ENCODE measurements at places on chromosomes 2 and 18.

- no peak for DNase-seq
Measured at GRCh38 chr2:135203944-135204343, 151.9 kb downstream of the RAB3GAP1 start.

DNA sequence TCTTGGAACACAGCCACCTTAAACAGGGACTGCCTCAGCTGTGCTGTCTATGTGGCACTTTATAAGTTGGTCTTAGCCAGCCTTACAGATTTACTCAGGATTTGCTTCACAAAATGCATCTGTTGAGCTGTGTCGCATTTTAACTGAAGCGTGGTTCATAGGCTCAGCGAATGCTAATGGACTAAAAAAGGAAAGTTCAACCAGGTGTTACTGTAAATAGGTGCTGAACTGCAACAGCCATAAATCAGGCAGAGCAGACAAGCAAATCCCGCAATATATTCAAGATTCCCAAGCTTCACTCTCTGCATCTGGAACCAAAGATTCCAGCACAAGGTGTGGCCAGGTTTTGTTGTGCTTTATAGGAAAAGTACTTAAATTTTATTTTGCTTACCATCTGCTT lies 130.0 kb downstream of the EPHA4 start:
- DNase-seq, result no peak

DNA sequence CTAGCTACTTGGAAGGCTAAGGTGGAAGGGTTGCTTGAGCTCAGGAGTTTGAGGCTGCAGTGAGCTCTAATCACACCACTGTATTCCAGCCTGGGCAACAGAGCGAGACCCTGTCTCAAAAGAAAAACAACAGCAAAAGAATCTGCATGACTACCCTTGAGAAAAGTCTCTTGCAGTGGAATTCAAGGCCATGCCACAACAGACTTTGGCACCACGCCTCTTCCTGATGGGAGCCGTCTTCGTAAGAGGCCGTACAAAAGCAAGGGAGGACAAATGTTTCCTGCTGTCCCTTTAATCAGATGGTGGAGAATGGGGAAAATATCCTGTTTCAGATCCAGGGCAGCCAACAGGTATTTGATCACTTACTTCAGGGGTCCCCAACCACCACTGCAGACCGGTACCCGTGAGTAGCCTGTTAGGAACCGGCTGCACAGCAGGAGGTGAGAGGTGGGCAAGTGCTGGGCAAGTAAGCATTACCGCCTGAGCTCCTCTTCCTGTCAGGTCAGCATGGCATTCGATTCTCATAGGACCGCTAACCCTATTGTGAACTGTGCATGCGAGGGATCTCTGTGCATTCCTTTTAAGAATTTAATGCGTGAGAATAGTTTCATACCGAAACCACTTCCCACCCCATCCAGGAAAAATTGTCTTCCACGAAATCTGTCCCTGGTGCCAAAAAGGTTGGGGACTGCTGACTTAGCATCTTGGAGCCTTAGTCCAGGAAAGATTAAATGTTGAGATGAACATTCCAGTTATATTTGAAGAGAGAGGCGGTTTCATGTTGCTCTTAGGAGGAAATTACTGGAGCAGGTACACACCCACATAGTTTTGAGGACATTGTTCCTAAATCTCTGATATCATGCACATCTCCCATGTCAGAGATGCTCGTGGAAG lies 94.4 kb upstream of the XPO1 start:
- no peak for DNase-seq

- DNase-seq, result no peak
Measured at GRCh38 chr2:38722271-38723061, 28.7 kb downstream of the SRSF7 start.

DNA sequence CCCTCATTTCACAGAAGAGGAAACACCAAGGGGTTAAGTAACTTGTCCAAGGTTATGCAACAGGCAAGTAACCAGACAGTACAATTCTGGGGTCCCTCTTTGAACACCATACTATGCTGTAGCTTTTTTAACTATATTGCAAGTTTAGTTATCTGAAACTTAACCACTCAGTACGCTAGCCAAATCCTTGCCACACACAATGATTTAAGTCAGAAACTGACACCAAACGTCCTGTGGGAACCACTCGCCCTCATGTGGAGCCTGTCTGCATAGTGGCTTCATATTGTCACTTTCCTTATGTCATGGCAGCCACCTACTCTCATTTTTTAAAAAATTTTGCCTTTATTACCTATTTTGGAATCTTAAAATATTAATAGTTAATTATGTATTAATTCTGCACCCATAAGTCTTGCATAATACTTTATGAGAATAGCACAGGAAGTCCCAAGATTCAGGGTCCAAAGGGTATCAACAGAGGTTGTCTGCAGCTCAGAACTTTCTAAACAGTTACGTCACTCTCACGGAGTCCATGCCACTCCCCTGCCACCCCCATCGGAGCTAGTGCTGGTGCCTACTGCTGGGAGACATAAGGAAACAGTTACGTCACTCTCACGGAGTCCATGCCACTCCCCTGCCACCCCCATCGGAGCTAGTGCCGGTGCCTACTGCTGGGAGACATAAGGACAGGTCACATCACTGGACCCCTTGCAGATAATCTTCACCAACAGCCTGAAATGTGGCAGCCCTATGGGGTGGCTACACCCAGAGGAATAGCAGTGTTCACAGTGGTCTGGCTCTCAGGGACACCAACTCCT lies 99.0 kb downstream of the L3MBTL4 start:
- DNase-seq, result no peak

DNA sequence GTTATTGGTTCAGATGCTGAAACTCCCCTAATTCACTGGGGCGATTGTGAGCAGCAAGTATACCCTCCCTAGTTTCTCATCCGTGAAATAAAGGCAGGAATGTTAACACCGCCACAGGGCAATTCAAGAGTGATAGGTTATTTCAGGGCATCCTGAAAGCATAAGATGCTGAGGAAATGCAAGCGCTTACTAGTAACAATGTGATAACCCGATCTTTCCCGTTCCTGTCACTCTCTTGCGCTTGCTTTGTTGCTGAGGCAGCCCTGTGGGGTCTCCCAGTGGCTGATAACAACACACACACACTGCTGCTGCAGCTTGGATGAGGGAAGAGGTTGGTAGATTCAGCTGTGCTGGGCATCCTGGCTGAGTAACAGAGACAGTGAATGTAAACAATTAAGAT lies 259.3 kb downstream of the AGPS start:
- no peak for DNase-seq

- DNase-seq, result no peak
Measured at GRCh38 chr18:50805732-50806131, 14.1 kb downstream of the MRO start.

DNA sequence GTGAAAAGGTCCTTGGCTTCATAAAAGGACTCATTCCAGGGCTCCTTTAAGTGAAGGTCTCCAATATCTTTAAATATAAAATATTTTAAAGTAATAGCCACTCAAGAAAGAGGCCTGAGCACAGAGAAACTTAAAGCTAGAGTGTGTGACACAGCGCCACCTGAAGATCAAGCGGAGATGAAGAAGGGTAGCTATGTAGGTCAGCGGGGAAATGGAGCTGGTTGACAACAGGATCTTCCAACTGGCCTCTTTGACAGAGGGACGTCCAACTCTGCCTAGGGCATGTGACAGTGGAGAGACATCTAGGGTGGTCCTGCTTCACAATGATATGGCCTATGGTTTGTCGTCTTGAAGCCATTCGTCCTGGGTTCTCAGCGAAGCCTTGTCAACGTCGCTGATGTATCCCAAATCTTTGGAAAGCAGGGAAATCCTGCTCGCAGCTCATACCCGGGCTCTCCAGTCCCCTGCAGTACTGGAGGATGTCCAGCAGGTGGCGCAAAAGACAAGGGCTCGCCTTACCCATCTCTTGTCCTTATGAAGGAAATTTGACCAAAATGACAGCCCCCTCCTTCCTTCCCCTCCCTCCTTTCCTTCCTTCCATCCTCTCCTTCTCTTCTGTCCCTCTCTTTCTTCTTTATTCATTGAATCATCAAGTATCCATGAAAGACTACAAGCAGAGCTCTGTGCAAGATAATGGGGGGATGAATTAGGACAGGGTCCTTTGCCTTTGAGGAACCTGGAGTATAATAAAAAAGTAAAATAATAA lies 59.6 kb downstream of the LONRF2 start:
- DNase-seq, result peak; percentile 72

DNA sequence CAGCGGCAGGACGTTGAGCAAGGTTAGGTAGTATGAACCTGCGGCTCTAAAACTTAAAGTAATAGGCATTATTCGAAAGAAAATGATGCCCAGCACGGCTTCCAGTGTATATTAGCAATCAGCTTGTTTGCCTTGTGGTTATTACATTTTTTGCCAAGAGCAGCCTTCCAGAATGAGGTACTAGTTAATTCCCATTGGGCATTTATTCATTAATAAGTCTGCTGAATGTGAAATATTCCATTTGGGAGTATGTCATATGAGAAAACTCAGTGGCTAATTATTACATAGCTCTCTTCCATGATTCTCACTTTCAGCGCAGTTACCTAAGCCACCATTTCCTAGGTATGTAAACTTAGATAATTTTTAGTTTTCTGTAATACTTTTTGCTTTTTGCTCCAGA lies 12.9 kb downstream of the CRIM1 start:
- DNase-seq, result no peak

DNA sequence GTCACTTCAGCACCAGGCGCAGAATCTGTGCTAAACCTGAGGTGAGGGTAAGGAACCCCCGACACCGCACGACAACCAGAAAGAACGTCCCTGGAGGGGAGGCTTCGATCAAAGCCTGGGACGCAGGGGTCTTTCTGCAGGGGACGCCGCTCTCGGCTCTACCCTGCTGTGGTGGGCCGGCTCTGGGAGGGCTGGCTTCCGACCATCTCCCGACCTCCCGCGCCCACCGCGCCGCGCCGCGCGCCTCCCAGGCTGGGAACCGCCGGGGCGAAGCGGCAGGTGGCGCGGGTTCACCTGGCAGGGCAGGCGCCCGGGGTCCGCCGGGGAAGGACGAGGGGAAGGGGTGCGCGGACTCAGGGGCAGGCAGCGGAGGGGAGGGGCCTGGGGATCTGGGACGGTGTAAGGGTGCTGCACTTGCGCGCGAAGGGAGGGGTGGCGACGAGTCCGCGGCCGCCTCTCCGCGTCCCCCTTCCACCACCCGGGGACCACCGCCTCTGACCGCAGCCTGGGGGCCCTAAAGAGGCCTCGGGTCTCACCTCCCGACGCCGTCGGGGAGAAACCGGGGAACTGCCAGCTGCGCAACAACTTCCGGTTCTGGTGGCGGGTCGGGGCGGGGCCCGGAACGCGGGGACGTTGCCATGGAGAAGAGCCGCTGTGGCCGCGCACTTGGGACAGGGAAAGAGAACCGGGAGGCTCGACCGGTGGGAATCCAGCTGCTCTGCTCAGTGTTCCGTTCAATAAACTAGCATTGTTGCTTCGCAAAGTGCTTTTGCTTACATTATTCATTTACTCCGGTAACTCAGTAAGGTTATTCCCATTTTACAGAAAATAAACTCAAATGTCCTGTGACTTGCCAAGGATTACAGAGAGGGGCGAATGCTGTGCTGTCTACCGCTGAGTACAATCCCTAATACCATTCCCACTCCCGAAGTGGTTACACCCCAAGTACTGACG lies at the start of gene ZNF396:
ZNF396 (minus strand) TSS at position 596 of the 954 bp plus-strand sequence. CDS start 3,045 bp downstream, outside the sequence.
- DNase-seq, result peak; percentile 75

GRCh38 chr2:224734949-224735348 lies 18.8 kb upstream of the CCDC195 start:
- no peak for DNase-seq

DNA sequence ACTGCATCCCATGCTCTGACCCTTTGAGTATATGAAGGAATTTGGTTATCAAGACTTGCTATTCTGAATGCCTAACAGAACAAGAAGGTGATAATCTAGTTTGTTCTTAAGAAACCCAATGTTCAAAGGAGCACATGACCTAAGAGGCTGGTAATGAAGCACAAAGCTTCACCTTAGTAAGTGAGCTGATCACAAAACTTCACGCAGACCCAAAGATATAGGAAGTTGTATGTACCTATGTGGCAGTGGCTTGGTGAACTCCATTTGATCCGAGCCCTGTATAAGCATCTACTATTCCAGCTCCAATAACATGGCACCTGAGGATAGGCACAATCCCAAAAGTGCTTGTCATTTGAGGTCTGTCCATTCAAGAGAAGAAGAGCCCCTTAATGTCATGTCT lies 78.6 kb downstream of the ANKRD44 start:
- DNase-seq, result no peak

GRCh38 chr18:57542812-57543427 lies 43.6 kb downstream of the FECH start:
- peak; percentile 73 for DNase-seq

DNA sequence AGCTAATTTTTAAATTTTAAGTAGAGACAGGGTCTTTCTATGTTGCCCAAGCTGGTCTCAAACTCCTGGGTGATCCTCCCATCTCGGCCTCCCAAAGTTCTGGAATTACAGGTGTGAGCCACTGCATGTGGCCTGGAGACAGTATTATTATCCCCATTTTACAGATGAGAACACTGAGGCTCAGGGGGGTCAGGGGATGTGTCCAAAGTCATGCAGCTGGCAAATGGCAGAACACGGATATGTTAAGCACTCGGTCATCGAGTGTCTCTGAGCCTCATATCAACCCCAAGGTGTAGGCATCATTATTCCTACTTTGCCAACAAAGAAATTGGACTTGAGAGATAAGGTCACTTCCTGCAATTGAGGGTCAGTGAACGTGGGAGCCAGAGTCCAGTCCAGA lies 12.6 kb downstream of the KCNK3 start:
- DNase-seq, result no peak

DNA sequence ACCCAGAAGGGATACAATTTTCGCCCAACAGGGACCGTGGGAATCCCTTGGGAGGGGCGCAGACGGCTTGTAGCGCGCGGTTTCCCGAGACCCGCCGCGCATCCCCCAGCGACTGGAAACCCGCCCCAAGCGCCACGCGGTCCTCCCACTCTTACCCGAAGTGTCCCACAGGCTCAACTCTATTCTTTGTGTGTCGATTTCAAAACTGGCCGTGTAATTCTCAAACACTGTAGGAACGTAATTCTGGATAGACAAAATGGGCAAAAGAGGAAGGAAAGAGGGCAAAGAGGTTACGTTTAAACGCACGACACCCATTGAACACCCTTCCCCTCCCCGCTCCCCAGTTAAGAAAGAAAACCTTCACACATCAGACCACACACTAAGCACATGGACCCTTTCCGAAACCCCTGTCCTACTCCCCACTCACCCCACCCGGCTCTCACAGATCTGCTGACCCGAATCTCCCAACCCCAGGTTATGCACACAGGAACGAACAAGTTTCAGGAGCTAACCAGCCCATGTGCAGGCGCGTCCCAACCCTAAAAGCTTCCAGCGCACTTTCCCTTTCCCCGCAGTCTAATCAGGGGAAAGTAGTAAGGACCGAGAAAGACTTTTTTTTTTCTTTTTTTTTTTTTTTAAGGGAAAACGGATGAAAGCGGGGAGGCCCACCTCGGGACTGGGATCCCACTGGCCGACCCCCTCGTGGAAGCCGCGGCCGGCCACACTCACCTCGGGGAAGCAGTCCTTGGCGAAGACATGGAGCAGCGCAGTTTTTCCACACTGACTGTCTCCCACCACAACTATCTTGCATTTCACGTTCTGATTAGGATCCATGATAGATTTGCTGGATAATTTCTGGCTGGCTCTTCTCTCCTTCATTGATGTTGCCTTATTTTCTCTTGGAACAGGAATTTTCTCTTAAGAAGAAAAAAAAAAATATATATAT lies 655 bp downstream of the RND3 start:
- DNase-seq, result no peak

GRCh38 chr18:76493213-76494161 lies 1.6 kb downstream of the ZNF516 start:
- DNase-seq, result peak; percentile 61

Data from AG08395 (cell line).